ENCODE measurements at places on chromosomes 7 and 10.

GRCh38 chr7:129807863-129808262 lies 144.9 kb downstream of the UBE2H start:
- DNase-seq: no peak

GRCh38 chr7:47734287-47734948 lies 152.5 kb upstream of the TNS3 start:
- DNase-seq: no peak

DNA sequence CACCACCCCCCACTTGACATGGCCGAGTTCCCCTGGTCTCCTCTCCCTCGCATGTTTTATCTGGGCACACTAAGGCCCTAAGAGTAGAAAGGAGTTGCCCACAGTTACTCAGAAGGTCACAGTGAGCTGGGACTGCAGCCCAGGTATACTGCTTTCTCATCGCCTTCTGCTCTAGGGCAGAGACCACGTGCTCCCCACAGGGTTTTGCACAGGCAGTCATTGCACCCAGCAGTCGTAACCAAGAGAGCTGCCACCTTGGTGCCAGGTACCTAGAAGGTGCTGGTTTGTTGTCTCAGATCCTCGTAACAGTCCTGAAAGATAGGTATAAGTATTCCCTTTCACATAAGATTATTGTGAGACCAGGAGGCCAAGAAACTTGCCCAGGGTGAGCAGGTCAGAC lies 1.8 kb downstream of the MINDY4 start:
- no peak for DNase-seq

- no peak for DNase-seq
Measured at GRCh38 chr7:114088470-114088940, 169.7 kb upstream of the PPP1R3A start.

DNA sequence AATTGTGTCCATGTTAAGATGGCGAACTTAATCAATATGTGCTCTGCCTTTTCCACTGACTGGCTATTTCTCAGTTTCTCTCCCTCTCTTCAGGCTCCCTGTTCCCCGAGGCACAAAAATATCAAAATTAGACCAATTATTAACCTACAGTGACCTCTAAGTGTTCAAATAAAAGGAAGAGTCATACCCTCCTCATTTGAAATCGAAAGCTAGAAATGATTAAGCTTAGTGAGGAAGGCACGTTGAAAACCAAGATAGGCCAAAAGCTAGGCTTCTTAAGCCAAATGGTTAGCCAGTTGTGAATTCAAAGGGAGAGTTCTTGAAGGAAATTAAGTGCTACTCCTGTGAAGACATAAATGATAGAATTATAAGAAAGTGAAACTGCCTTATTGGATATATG lies 81.1 kb upstream of the MBL2 start:
- no peak for DNase-seq

- DNase-seq: no peak
Measured at GRCh38 chr10:25604591-25604990, 329.4 kb upstream of the MYO3A start.

- no peak for DNase-seq
Measured at GRCh38 chr7:138907201-138907847, 73.9 kb downstream of the KIAA1549 start.

- no peak for DNase-seq
Measured at GRCh38 chr7:139743967-139744767, 33.6 kb downstream of the HIPK2 start.

GRCh38 chr10:29343607-29344038 lies 54.8 kb downstream of the LYZL1 start:
- no peak for DNase-seq

- no peak for DNase-seq
Measured at GRCh38 chr7:148963583-148964482, 64.5 kb downstream of the PDIA4 start.

- DNase-seq: no peak
Measured at GRCh38 chr7:39678930-39679709, 55.7 kb downstream of the RALA start.

DNA sequence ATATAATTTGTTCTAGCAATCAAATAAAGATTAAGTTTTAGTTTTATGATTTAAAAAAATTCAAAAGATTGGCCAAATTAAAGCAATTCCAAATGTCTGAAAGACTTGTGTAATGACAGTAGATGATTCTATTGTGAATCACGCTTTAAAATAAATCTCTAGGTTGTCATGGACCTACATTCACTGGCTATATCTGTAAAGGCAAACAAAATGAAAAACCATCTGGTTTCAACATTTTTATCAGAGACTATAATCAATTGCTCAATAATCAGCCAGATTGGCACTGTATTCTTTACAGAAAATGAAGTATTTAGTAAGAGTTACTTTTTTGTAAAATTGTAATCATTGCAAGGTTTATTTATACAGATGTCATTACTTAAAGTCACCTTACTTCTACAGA lies 60.7 kb downstream of the DGKB start:
- no peak for DNase-seq

- DNase-seq: peak; percentile 77
Measured at GRCh38 chr10:73647211-73647874, 6.1 kb upstream of the MYOZ1 start.

GRCh38 chr7:155586843-155587440 lies 40.6 kb upstream of the CNPY1 start:
- DNase-seq: no peak

- no peak for DNase-seq
Measured at GRCh38 chr7:30278376-30278775, 6.0 kb upstream of the ZNRF2 start.

- DNase-seq: no peak
Measured at GRCh38 chr10:114167985-114168384, 6.0 kb downstream of the CCDC186 start.

DNA sequence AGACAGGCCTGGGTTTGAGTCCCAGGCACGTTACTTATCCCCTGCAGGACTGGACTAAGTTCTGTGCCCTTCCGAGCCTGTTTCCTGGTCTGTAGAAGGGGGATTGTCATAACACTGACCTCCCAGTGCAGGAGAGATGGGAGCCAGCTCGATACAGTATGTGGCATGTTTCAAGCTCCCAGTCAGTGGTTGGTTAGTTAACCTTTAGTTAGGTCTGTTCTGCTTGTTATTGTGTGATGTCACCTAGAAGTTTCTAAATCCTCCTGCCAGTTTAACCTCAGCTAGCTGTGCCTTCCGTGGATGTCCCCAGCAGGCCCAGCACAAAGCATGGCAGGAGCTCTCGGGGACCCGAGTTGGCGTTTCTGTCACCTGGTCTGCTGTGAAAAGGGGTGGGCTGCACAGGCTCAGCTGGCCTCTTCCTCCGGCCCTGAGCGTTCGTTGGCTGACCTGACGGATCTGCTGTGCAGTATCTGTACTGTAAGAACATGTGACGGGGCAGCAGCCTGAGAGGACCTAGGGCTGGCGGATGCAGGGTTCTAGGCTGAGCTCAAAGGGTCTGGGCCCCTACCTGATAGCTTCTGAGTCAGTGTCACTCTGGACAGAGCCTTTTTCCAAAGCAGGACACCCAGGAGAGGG lies 53.0 kb downstream of the SPOCK2 start:
- no peak for DNase-seq

- DNase-seq: no peak
Measured at GRCh38 chr7:73642834-73643233, 18.5 kb upstream of the MLXIPL start.

DNA sequence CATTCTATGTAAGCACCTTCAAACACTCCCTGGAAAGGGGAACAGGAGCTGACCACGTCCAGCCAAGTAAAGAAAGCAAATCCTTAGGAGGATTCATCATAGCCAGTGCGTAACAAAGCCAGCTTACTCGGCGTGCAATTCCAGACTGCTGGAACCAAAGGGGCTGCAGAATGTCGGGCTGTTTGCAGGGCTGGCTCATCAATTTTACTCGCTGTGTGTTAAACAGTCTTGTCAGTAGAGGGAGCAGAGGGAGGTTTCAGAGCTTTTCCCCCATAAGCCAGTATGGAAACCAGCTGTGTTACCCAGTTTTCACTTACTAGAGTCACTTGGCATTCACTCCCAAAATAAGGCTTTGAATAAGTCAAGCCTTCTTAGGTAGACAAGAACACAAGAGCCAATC lies 127.1 kb downstream of the KMT2E start:
- peak; percentile 47 for DNase-seq

DNA sequence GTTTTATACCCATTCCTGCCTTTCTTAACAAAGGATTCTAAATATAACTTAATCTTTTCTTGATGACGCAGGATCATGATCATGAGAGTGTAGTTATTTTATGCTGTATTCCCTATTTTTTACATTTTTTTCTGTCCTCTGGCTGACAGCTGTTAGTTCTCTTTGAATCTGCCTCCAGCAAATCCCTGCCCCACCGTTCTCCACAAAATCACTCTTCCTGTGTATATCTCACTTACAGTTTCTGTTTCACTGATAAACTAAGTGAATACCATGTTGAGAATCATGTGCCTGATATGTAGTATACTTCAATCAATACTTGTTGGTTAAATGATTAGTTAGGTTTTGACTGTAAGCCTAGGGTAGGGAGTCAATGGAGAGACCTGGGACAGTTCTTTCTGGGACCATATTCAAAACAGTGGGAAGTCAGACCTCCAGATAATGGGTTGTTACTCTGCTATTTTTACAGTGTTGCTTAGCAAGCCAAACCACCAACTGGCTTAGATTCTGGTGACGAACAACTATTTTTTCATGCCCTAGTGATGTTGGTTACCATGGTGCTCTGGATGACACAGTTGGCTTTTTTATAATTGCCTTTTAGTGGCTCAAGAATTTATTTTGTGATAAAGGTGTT lies 12.8 kb downstream of the CNNM1 start:
- DNase-seq: no peak

GRCh38 chr7:20435305-20435704 lies 104.6 kb downstream of the ITGB8 start:
- no peak for DNase-seq

- DNase-seq: no peak
Measured at GRCh38 chr10:128868481-128868880, 598.6 kb upstream of the MGMT start.

GRCh38 chr10:63562391-63562790 lies 41.2 kb downstream of the REEP3 start:
- DNase-seq: no peak

DNA sequence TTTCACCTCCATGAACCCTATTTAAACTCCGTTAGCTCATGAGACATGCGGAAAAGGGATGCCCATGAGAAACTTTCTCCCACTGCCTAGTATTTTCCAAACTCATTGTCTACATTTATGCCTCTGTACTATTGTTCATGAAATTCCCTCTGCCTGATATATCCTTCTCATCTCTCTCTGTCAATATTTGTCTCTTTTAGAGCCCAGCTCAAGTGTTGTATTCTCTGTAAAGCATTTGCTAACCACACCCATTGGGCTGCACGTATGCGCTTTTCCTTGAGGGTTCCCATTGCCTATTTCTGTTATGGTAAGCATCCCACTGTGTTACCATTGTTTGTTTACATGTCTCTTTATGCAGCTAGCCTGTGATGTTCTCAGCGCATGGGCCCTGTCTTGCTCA lies 211.4 kb downstream of the MDFIC start:
- DNase-seq: no peak

GRCh38 chr7:15891151-15891881 lies 204.8 kb upstream of the MEOX2 start:
- DNase-seq: no peak

DNA sequence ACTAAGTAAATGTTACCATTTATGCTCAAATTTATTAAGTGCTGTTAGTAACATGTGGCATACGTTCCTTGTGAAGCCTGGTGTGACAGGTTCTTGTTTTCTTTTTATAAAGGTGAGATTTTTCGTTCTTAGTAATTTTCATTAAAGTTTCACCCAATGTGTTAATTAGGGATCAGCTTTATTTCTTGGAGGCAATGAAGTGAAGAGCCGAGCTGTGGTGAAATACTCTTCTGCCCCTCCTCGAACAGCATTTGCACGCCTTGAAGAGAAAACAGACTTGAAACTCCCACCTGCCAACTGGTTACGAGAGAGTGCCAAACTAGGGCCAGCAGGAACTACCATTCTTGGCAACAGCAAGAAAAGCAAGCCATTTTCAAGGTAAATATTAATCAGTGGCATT lies 1.5 kb downstream of the EDRF1 start:
- DNase-seq: no peak

- no peak for DNase-seq
Measured at GRCh38 chr10:132607491-132607890, 69.9 kb downstream of the INPP5A start.

- no peak for DNase-seq
Measured at GRCh38 chr10:69744971-69745370, 56.7 kb upstream of the COL13A1 start.

DNA sequence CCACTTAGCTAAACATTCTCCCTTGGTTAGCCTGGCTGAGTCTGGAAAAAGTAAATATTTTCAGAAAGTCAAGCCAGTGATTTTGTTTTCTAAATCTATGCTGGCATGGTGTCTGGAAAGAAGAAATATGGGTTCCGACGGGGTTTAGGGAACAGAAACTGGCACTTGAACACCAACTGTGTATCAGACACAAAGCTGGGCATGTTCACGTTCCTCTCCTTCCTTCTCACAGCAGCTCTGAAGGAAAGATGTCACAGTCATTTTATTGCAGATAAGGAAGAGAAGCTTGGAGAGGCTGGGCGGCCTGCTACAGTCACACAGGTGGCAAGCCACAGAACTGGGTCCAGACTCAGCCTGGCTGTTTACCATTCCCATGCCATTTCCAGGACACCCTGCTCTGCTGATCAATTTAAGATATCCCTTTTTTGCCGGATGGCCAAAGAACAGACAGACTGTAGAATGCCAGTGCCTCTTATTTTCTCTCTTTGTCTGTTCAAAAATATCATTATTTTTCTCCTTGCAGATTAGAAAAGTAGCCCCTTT lies 118.8 kb downstream of the HERPUD2 start:
- DNase-seq: no peak

DNA sequence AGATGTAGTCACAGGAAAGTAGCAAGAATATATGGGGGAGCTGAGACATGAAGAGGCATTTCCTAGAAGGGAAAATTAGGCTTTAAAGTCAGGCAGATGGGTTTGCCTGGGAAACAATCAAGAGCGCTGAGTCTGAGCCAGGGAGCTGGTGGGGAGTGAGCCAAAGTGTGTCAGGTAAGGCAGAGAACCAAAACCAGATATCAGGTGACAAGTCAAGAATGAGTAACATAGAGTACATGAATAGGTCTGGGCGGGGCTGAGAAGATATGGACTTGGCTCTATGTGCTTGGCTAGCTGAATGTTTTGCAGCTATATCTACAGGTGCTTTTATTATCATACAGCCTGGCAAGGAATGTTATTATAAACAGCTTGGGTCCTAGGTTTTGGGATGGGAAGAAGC lies 49.3 kb downstream of the GPR141 start:
- peak; percentile 41 for DNase-seq

GRCh38 chr10:119231654-119232053 lies 24.3 kb downstream of the GRK5 start:
- DNase-seq: no peak

GRCh38 chr7:38736138-38736537 lies 105.0 kb upstream of the AMPH start:
- DNase-seq: no peak

- no peak for DNase-seq
Measured at GRCh38 chr10:43824934-43825333, 176.3 kb upstream of the ZNF32 start.

- no peak for DNase-seq
Measured at GRCh38 chr7:119999738-120000475, 273.1 kb upstream of the KCND2 start.

DNA sequence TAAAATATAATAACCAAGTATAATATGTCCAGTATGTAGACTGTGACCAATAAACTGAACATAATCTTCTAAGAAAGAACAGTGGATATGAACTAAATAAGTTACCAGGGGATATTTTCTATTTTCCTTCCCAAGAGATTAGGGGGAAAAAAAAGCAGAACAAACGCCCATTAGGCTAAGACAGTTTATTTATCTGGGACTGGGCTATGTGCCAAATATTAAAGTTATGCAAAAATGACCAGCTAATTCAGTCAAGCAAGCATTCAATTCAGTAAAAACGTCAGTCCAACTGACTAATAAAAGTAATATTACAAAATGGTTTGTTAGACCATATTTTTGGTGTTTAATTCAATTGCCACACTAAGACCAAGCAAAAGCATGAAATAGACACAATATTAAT lies 122.2 kb downstream of the TSPAN12 start:
- DNase-seq: no peak
